ENCODE measurements at places on chromosomes 4 and X.
A peak's percentile ranks its signal among the peaks of the same experiment; 100 is the strongest.

- no peak for DNase-seq
Measured at GRCh38 chrX:39854772-39855747, 242.7 kb downstream of the BCOR start.

- DNase-seq = no peak
Measured at GRCh38 chrX:40006106-40007017, 91.4 kb downstream of the BCOR start.

DNA sequence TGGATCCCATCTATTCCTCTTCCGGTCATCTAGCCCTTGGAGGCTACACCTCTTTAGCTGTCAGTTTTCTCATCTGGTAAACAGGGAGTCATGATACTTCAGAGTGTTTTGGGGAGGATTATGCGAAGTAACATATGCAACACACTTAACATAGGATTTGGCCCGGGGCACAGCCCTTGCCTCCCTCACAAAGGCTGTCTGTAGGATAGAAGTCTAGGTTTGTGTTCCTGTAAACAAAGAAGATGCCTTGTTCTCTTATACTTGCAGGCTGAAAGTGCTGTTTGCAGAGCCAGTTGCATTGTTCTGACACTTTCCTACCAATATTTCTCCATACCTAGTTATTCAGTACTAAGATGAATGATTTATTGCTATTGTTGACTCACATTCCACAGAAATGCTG is 2.2 kb upstream of the APELA start:
- DNase-seq = no peak

DNA sequence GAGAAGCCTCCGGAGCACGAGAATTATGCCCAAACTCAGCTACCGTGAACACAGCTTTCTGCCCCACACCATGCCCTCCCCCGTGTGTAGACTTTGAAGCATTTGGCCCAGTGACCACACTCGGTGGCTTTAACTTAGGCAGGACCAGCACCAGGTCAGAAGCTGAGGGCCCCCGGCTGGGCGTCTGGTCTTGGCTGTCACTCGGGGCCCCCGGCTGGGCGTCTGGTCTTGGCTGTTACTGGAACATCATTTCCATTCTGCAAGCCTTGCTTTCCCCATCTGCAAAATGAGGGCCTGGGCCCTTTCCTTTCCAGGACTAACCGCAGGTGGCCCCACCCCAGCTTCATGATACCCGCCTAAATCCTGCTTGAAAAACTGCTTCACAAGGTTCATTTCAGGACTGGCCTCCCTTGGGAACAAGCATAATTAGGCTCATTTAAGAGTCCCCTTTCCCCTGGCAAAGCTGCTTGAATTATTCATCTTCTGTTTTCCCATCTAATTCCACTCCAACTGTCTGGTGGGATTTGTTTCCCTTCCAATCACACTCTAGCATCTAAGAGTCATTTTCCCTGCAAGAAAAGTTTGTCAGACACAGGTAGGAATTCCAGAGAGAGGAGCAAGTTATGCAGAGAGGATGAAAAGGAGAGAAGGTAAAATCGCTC is 82.5 kb downstream of the WFS1 start:
- DNase-seq = no peak

DNA sequence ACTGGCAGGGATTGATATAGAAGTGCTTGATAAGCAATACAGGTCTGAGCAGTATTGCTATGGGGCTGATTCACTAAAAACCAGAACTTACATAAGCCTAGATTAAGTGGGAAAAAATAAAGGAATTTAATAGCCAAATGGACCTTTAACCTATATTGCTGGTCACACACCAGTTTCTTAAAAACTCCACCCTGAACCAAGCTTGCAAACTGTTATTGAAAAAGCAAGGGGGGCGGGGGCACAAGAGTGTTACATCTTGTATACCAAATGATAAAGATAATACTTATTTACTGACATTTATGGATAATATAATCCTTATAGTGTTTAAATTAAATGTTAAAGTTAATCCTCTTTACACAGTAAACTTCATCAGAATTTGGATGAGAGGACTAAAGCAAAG is 40.3 kb upstream of the PITX2 start:
- DNase-seq = no peak

GRCh38 chr4:64158648-64159326 is 250.5 kb downstream of the TECRL start:
- no peak for DNase-seq

DNA sequence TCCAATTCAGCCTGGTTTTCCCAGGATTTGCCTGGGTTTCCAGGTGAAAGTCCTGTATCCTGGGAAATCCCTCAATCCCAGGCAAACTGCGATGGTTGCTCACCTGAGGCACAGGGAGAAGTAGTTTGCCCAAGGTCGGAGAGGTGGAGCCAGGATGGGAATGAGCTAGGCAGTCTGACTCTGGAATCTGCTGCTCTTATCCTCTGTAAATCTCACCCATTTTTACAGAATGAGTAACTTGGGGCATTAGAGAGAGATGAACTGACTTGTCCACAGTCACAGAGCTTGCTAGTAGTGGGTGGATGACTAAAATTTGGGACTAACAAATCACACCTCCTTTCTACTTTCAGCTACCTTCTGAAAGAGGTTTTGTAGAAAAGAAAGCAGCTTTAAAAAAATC is 9.8 kb upstream of the ARX start:
- no peak for DNase-seq

DNA sequence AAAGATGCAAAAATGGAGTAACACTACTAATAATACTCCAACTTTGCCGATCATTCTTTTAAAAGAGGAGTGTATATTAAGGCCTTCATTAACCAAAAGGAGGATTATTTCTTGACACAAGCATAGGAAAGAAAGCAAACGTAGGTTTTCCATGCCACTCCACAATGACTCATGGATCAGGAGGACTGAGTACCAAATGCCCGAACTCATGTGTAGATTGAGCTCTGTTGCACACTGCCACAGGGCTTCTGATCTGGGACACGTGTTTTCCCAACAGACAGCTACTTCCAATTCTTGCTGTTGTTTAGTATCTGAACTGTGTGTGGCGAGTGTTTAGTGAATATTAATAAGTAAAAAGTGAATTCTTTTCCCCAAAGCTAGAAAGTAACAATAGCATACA is 131.2 kb downstream of the LDB2 start:
- no peak for DNase-seq

DNA sequence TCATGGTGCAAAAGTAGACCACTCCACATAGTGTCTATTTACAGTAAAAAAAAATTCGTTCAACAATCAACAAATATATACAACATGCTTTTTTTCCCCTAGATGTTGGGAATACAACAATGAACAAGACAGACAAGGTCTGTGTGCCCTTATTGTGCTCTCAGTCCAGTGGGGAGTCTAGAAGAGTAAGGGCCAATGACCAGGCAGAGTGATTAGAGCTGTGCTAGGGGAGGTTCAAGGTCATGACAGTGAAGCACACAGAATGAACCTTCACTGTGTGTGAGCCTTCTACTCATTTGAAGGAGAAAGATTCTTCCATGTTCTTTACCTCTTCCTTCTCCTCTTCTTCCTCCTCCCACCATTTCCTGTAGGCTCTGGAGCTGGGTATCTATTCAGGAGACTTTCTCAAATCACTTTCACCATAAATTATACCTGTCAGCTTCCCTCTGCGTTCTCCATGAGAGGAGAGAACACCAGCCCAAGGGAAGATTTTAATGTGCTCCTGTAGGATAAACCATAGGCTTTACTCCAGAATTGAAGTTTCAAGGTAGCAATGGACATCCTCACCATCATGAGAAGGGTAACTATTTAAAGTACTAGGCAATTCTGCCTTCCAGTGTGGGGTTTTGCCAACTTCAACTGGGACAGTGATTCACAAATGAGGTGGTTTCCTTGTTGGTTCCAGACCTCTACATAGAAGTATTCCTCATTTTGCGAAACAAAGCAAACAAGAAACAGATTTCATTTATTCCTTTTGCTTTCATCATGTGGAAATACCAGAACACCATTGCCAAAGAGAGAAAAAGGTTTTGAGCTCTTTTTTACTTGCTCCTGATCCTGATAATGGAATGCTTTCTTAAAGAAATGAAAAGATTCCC is 246.9 kb upstream of the GPC4 start:
- DNase-seq = no peak

GRCh38 chr4:121783210-121783609 is 17.9 kb upstream of the EXOSC9 start:
- DNase-seq = no peak

GRCh38 chr4:82584931-82585330 is 23.1 kb upstream of the TMEM150C start:
- DNase-seq = no peak

- DNase-seq = peak; percentile 53
Measured at GRCh38 chrX:51743179-51743957, at the start of gene GSPT2. Gene GSPT2 (plus strand): TSS chrX:51743442. CDS start chrX:51743627, 185 bp downstream.

GRCh38 chr4:147968641-147969040 is 236.8 kb downstream of the ARHGAP10 start:
- no peak for DNase-seq

DNA sequence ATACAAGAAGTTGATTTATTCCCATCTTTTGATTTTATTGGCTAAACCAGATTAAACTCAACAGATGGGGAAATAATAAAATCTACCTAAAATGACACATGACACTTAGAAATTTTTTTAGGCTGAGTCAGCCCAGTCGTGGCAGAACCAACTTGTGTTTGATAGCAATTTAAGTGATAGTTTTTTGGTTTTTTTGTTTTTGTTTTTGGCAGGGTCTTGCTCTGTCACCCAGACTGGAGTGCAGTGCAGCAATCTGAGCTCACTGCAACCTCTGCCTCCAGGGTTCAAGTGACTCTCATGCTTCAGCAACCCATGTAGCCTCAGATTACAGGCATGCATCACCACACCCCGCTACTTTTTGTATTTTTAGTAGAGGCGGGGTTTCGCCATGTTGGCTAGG is 370.3 kb upstream of the NOCT start:
- no peak for DNase-seq

GRCh38 chrX:132634521-132634920 is 145.7 kb upstream of the MBNL3 start:
- DNase-seq = no peak

GRCh38 chr4:37073226-37073840 is 171.2 kb upstream of the NWD2 start:
- DNase-seq = no peak

DNA sequence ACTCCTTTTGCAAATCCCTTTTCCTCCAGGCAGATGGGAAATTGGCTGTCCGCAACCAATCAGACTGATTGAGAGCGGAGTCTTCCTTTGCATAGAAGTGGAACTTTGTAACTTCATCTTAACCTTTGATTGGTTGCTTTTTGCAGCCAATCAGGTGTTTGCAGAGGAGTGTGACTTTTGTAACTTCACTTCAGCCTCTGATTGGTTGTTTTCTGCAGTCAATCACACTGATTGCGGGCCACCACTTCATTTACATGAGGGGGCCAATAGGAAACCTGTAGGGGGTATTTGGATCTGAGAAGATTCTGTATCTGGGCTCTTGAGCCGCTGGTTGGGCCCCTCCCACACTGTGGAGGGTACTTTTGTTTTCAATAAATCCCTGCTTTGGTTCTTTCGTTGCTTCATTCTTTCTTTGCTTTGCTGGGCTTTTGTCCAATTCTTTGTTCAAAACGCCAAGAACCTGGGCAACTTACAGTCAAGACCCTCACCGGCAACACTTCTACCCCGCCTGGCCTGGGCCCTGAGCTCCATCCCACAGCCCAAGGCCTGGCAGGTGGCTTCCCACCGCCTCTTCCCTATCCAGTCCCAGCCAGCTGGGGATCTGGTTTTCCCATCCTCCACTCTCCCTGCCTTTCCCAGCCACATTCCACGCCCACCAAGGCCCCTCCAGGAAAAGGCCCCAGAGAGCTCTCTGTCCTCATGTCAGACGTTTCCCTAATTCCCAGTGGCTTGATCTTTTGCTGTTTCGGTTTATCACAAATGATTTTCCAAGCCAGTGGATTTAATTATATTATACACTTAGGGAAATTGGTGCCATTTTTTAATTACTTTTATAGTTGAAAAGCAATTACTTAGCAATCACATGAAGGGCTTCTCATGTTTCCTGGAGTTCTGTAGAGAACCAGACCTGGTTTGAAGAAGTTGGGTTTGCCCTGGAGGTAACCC is 110.2 kb upstream of the STX18 start:
- DNase-seq = no peak

- DNase-seq = no peak
Measured at GRCh38 chr4:166174717-166175490, 301.9 kb downstream of the TLL1 start.

GRCh38 chr4:94396984-94397383 is 54.3 kb upstream of the HPGDS start:
- no peak for DNase-seq

DNA sequence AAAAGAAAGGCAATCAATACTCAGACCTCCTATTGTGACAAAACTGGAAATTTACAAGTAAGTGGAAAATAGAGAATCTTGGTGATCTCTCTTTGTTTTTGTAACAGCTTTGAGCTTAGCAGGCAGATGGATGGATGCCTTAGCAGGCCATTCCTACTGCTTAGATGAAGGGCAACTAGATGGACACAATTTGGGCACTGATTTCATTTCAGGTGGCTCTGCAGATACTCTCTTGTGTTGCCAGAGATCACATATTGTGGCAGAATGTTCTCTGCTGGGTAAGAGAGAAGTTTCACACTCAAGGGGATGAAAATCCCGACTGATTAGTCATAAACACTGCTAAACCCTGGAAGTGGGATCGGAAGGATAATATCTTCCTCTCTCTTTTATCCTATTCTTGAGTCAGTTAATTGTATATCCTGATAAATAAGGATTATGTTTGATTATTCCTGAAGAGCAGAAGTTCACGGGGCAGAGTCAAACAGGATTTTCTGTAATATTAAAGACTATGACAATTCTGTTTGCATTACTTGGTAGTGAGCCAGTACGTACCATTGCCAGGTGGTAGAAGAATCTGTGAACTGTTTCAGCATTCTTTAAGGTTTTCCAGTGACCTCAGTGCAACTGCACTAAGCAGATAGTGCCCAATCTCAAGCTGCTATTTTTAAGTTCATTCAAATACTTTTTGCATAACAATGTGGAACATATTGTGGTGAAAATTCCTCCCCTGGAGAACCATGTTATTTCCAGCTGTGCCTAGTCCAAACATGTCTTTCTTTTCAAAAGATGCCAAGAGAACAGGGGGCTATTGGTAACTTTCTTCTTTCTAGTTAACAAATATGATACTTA is 974.3 kb downstream of the FSTL5 start:
- DNase-seq = no peak

DNA sequence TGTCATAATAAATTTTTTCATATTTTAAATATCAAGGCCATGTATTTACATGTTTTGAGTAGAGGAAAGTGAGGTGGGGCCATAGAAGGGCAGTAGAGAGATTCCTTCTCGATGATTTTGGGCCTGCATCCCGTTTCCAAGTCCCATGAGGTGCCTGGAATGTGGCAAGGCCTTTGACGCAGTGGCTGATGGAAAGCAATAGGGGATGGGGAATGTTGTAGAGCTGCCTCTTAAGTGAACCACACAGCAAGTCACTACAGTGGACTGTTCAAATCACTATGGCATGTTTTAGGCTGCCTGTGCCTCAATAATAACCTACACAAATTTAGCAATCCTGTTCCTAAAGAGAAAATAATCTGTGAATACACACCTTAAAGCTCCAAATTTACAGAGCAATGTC is 48.3 kb downstream of the ANXA5 start:
- DNase-seq = no peak

- DNase-seq = no peak
Measured at GRCh38 chrX:31093639-31093975, 21.8 kb upstream of the FTHL17 start.

Measured in dorsolateral prefrontal cortex (tissue), 122 donors.